Inflammatory macrophage treated with lipopolysaccharide for 4 hours (primary cell): ENCODE measurements at places on chromosomes 12 and 14.

GRCh38 chr12:6662602-6662905 is 365 bp downstream of the ING4 start:
- DNase-seq, result peak; percentile 18

- peak; percentile 90 for DNase-seq
Measured at GRCh38 chr12:6345319-6346091, 3.6 kb upstream of the TNFRSF1A start.

GRCh38 chr12:8644345-8645248 is 18.0 kb downstream of the MFAP5 start:
- DNase-seq, result peak; percentile 44

DNA sequence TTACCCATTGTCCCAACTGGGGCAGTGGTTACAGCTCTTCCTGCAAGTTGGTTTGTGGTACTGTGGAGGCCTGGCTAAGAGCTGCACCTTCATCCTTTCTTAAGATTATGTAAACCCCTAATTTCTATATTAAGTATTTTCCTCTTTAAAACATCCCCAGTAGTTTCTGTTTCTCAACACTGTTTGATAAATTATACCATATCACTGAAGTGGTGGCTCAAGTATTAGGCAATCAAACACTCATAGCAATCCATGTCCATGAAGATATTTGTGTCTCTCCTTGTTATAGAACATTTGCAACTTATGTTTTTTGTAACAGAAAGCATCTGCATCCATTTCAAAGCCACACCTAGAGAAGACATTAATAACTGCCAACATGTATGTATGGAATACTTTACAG is 31.8 kb downstream of the ATXN3 start:
- no peak for DNase-seq

- no peak for DNase-seq
Measured at GRCh38 chr12:50742776-50743175, 21.1 kb upstream of the ATF1 start.

- DNase-seq, result no peak
Measured at GRCh38 chr14:22658946-22659345, 14.8 kb upstream of the OR6J1 start.

DNA sequence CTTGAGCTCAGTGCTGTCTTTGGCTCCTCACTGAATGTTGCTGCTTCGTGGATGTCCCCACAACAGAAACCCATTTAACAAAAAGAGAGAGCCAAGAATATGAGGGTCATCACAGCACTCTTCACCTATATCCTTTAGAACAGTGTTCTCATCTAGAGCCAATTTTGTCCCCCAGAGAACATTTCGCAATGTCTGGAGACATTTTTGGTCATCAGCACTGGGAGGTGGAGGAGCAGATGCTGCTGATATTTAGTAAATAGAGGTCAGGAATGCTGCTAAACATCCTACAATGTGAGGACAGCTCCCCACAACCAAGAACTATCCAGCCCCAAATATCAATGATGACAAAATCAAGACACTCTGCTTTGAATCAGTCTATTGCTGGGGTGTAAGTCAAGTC is 92.5 kb downstream of the BBS10 start:
- DNase-seq, result no peak

GRCh38 chr12:123731596-123731995 is 19.4 kb downstream of the ATP6V0A2 start:
- no peak for DNase-seq

DNA sequence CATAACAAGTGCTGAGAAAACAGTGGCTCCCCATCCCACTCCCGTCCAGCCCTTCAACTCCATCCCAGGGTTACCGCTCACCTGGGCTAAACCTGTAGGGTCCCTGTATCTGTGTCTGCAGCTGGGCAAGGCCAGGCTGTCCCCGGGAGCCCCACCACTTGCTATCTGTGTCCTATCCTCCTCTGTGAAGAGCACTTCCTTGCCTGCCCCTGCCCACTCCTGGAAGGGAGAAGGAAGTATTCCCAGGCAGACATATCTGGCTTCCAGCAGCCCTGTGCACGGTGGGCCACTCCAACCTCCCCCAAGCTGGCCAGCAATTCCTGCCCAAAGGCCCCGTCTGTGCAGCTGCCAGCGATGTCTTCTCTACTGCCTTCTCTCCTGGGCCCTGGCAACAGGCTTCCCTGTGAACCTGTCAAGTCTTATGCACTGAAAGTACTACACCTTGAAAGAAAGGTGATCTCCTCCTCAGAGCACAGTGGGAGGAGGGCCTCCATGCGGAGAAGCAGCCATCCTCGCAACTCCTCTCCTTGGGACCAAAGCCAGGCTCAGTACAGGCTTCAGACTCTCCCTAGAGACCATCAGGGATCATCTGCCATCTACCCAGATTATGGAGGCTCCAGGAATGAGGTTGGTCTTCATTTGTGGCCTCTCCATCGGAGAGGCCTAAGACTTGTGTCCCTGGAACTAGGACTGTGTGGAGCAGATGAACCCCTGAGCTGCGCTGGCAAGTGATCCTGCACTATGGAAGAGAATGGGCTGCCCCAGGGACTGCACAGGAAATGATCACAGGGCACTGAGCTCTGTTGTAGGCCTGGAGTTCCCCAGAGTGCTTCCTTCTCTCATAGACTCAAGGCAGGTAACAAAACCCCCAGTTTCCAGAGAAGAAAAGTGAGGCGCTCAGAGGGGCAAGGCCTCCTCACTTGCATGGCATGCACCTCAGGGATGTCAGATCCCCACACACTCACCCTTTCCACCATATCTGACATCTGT is 663.6 kb downstream of the BCL11B start:
- DNase-seq, result no peak

- DNase-seq, result no peak
Measured at GRCh38 chr14:26987744-26988363, 390.0 kb upstream of the NOVA1 start.

- DNase-seq, result no peak
Measured at GRCh38 chr12:51639361-51639760, 48.3 kb downstream of the SCN8A start.

- DNase-seq, result peak; percentile 66
Measured at GRCh38 chr12:120496413-120497340, 764 bp downstream of the DYNLL1 start.

- peak; percentile 59 for DNase-seq
Measured at GRCh38 chr12:94109160-94109559, 39.2 kb upstream of the PLXNC1 start.

DNA sequence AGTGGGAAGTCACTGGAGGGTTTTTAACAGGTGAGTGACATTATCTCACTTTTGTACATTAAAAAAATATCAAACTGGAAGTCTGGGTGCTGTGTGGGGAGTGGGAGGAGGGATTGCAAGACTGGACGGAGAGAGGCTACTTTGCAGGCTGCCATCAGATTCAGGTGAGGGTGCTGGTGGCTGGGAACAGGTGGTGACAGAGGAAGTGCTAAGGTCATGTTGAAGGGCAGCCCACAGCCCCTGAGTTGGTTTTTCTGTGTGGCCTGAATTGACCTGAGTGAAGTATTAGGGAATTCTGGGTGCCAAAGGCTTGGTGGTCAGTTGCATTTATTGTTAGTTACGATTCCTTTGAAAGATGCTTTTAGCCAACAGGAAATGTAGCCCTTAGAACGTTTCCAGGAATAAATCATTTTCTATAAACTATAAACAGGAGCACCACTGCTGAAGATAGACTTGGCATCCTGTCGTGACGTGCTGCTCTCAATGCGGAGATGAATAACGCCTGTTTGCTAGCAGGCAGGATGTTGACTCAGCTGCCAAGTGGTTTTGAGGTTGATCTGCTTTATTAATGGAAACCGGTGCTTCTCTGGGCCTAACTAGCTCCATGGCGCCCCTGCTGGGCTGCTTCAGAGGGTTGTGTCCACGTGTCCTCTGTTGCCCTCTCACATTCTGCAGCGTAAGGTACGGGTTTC is 707.5 kb upstream of the TMEM132C start:
- DNase-seq, result peak; percentile 26

DNA sequence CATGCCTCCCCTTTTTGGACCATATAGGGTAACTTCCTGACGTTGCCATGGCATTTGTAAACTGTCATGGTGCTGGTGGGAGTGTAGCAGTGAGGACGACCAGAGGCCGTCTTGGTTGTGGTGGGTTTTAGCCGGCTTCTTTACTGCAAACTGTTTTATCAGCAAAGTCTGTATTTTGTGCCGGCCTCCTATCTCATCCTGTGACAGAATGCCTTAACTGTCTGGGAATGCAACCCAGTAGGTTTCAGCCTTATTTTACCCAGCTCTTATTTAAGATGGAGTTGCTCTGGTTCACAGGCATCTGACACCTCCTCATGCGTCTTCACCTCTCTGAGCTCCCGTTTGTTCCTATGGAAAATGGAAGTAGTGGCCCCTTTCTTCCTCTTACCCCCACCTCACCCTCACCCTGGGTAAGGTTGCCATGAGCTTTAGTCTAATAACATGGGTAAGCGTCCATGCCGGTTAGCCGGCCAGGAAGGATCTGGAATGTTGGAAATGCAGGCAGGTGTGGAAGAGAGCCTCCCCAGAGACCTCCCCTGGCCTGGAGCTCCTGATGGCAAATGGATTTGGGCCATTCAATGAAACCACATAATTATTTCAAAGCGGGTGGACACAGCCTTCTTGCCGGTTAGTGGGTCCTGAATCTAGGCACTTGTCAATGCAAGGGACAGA is 18.6 kb downstream of the HHIPL1 start:
- no peak for DNase-seq

DNA sequence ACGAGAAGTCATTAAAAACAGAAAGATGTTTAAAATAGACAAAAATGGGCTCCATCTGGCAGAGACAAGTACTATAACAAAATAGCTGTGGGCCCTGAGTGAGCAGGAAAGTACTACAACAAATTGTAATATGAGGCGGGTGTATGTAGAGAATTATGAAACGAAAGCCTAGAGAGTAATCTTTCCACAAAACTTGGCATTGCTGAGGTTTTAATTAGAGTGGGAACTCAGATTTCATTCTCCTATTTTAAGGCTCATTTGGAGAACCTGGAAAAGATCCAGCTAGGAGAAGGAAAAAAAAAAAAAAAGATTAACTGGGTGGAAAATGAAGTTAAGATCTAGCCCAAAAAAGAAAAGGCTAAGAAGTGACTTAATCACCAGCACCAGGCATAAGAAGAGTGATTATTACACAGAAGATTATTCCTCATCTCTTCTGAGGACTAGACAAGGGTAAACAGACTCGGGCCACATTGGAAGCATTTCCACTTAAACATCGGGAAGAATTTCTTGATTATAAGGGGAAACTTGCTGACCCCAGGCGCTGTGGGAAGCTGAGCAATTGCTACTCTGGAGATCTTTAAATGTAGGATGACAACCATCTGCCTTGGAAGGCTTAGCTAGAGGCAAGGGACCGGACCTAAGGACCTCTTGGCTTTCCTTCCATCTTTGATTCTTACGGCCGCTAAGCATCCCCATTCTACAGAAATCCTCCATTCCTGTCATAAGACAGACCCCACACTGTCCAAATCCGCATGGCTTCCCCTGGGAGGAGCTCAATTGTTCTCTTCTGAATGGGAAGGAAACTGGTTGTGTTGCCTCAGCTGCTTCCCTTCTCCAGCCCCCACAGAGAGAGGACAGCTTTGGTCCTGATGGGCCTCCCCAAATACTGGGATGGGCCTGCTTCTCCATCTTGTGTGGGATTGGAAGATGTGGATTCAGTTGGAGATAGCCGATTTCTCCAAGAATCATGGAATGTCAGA is 40.6 kb downstream of the IGF1 start:
- no peak for DNase-seq

- no peak for DNase-seq
Measured at GRCh38 chr14:92398888-92399636, 76.1 kb downstream of the SLC24A4 start.

DNA sequence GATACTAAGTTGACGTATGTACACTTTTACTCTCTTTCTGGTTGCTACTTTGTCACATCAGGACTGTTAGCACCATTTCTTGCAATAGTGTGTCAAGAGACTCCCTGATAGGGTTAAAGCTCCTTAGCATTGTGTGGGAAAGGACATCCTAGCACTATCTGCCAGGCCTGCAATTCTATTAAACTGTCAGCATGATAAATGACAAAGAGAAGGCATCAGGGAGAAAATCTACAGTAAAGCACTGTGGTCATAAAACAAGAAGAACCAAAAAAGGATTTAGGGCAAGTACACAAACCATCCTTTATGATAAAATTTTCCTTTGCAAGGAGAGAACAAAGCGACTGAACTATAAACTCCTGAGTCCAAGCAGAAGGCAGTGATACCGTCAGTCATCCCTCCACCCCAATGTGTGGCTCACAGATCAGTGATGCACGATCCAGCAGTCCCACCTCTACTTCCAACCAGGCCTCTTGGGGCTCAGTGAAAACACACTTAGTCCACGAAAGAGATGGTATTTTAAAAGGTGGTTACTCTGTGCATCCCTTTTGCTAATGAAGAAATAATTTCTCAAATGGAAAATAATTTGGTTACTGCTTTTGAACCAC is 31.4 kb upstream of the SLC35F4 start:
- no peak for DNase-seq

GRCh38 chr14:69354383-69355153 is 43.5 kb downstream of the ERH start:
- DNase-seq, result peak; percentile 11

- peak; percentile 51 for DNase-seq
Measured at GRCh38 chr12:51388846-51389245, 2.4 kb downstream of the GALNT6 start.

DNA sequence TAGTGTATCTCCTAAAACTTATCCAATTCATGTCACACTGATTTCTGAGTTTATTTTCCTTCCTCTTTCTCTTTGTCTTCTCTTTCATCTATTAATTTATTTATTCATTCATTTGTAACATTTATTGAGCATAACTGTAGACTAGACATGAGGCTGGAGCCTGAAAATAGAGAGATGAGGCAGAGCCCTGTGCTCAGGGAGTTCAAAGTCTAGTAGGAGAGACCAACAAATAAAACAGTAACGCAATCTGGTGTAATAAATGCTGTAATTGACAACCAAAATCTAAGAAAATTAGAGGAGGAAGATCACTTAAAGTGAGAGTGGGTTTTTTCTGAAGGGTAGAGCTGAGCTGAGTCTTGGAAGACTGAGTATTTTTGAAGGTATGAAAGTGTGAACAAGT is 87.5 kb downstream of the POLR3B start:
- DNase-seq, result no peak

GRCh38 chr12:71240946-71241345 is 83.1 kb upstream of the TSPAN8 start:
- no peak for DNase-seq

DNA sequence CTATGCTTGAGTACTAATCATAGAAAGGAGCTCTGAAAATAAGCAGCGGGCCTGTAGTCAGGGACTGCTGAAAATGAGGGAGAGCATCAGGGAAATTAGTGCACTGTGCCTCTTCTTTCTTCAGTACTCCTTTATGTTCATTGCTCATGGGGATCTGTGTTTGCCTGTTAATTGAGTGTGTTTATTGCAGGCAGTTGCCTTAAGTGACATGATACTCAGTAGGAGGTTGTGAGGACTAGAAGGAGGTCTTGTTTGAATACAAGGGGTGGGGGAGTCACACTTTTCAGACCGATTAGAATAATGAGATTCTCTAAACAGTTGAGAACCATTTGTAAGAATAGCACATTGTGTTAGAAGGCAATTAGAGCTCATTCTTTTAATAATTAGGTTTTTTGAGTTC is 102.6 kb upstream of the SLCO1C1 start:
- DNase-seq, result no peak

GRCh38 chr12:128033473-128033872 is 233.5 kb upstream of the TMEM132C start:
- no peak for DNase-seq
